Right atrium auricular region (tissue), 2 donors: ENCODE measurements at places on chromosomes 1 and 21.

GRCh38 chr1:86499987-86500593 lies 31.4 kb downstream of the CLCA1 start:
- no peak overlapping the region for H3K4me3 ChIP-seq
- no peak overlapping the region for H3K27ac ChIP-seq
- H3K27me3 ChIP-seq: no peaks in the 10 kb centered on the region
- DNase-seq: no peak

DNA sequence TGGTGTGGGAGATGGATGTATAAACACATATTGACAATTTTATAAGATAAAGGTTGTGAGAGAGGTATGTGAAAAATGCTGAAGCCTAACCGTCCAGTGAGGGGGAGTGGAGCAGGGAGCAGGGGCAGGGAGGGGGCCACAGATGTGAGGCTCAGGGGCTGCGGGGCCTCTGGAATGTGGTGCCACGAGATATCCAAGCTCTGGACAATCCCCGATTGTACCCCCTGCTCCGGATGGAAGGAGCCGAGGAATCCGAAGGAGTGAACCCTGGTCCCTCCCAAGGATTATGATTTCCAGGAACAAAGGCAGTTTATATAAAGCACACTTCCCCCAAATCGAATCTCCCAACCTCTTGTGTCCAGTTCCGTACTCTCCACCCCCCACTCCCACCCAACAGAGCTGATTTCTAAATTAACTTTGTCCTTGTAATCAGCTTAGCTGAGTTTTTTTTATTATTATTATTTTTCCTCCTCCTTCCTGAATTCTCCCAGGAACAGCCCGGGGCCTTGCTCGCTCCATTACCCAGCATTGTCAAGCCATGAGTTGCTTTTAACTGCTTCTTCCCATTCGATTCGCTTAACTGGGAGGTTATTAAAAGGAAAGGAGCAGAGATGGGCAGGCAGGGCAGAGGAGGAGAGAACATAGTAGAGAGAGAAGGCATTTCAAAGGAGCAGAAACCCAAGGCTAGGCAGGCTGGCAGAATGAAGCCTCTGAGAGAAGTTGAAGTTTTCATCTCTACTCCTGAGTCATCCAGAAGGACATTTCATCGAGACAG lies 9.4 kb downstream of the KIRREL1 start:
- H3K27ac ChIP-seq: peak overlapping the region; percentile 70
- DNase-seq: no peak
- H3K36me3 ChIP-seq: no peaks in the 10 kb centered on the region
- H3K4me3 ChIP-seq: no peak overlapping the region
- no peaks in the 10 kb centered on the region for H3K27me3 ChIP-seq
- H3K4me1 ChIP-seq: peaks cover 99% of the 10 kb centered on the region

DNA sequence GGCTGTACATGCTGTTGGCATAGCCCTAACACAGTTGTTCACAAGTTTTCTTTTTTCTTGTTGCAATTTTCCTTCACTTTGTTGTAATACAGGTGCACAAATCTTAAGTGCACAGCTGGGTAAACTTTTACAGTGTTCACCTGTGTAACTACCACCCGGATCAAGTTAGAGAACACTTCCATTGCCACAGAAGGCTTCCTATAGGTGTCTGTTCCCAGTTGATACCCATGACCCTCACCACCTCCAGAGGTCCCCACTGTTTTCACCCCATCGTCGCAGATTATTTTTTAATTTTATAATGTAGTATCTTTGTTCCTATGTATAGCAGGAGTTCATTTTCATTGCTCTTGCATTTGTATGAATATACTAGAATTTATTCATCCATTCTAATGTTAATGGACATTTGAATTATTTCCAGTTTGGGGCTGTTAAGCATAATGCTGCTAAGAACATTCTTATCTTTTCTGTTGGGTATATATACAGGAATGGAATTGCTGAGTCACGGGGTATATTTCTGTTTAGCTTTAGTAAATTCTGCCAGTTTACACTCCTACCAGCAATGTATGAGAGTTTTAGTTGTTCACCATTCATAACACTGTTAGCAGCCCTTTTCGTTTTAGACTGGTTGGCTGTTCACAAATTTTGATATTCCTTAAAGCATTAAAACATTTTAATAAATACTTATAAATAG lies 16.4 kb downstream of the SPRTN start:
- H3K4me1 ChIP-seq: no peaks in the 10 kb centered on the region
- DNase-seq: no peak
- no peak overlapping the region for H3K4me3 ChIP-seq

DNA sequence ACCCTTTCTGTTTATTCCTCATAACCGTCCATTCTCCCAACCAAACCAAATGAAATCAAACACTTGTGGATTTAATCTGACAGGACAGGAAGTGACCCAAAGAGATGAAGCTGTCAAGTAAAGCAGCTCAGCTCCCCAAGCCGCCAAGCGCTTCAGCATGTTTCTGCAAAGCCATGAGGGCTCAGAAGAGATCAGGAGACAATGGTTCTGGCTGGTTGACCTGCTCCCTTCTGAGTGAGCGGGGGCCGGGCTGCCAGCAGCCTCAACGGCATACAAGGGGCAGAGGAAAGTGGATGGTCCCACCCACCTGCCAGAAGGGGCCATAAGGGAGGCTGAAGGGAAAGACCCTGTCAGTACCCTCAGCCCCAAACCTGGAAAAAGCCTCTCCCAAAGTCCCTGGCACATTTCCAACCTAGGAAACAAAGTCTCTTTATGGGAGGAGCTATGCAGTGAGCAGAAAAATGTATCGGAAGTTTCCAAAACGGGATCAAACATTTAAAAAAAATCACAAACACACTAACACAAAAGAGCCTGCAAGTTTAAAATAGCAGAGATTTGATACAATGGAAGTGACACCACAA lies 45.4 kb downstream of the SLC45A1 start:
- H3K27ac ChIP-seq: peak overlapping the region; percentile 98
- DNase-seq: no peak
- peaks cover 4% of the 10 kb centered on the region for H3K4me1 ChIP-seq
- H3K4me3 ChIP-seq: no peak overlapping the region

- no peak overlapping the region for H3K4me3 ChIP-seq
- H3K4me1 ChIP-seq: no peaks in the 10 kb centered on the region
- no peaks in the 10 kb centered on the region for H3K27me3 ChIP-seq
- H3K36me3 ChIP-seq: no peaks in the 10 kb centered on the region
- H3K27ac ChIP-seq: peak overlapping the region; percentile 50
Observed at GRCh38 chr1:9324246-9325096, 31.8 kb downstream of the SPSB1 start.

GRCh38 chr1:153510984-153511410 lies 24.8 kb downstream of the S100A6 start:
- peaks cover 29% of the 10 kb centered on the region for H3K4me1 ChIP-seq
- H3K4me3 ChIP-seq: no peak overlapping the region
- H3K27ac ChIP-seq: no peak overlapping the region
- H3K36me3 ChIP-seq: no peaks in the 10 kb centered on the region
- H3K27me3 ChIP-seq: no peaks in the 10 kb centered on the region

DNA sequence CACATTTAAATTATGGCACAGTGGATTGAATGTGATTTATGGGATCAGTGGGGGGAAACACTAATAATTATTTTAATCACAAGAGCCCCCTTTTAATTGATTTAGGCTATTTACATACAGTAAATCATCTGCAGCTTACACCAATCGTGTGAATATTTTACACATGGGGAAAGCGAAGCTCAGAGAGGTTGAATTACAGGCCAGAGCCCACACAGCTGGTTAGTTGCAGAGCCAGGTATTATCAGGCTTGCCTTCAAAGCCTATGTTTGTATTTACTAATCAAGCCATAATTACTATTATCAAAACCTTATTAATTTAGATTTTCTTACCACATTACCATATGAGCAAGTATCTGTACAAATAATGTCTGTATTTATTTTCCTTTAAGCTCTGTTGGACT lies 749 bp downstream of the SDCCAG8 start:
- H3K4me3 ChIP-seq: peak overlapping the region; percentile 81
- peaks cover 42% of the 10 kb centered on the region for H3K4me1 ChIP-seq
- H3K27ac ChIP-seq: peak overlapping the region; percentile 96
- no peaks in the 10 kb centered on the region for H3K36me3 ChIP-seq

- peaks cover 4% of the 10 kb centered on the region for H3K4me1 ChIP-seq
- no peak for DNase-seq
- H3K27me3 ChIP-seq: no peaks in the 10 kb centered on the region
- H3K27ac ChIP-seq: no peak overlapping the region
- H3K4me3 ChIP-seq: no peak overlapping the region
Observed at GRCh38 chr1:151336556-151336955, 9.3 kb upstream of the PI4KB start.

GRCh38 chr1:77030401-77031105 lies 163.3 kb downstream of the ST6GALNAC5 start:
- H3K4me1 ChIP-seq: no peaks in the 10 kb centered on the region
- H3K27me3 ChIP-seq: no peaks in the 10 kb centered on the region
- no peaks in the 10 kb centered on the region for H3K36me3 ChIP-seq
- no peak overlapping the region for H3K27ac ChIP-seq
- no peak overlapping the region for H3K4me3 ChIP-seq
- no peak for DNase-seq

- no peaks in the 10 kb centered on the region for H3K36me3 ChIP-seq
- H3K4me1 ChIP-seq: peaks cover 18% of the 10 kb centered on the region
- H3K27me3 ChIP-seq: peaks cover 14% of the 10 kb centered on the region
- no peak for DNase-seq
Observed at GRCh38 chr1:202713110-202713509, 2.9 kb upstream of the SYT2 start.

DNA sequence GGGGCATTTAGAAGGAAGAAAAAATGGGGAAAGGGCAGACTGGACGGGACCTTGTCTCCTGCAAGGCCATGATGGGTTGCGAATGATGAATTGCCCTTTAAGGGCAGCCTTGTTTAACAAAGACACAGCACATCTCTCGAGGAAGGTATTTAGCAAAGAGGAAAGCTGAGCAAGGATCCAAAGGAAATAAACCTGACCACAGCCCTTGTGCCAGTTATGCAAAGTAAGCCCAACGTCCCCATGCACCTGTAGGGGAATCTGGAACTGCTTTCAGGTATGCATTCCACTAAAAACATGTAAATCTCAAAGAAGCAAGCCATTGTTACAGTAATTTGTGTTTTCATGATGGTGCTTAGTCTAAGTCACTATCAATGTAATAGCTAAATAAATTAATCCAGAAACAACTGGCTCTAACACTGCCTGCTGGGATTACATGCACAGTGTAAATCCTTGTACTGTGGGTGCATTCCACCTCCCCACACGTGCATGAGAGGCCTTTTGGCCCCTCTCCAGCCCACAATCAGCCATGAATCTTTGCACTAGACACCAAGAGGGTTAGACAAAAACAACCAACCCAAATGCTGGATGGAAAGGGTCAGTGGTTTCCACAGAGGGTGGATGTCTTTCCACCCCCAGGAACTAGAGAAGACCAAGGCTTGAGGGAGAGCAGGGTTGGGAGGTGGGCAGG lies 228.8 kb upstream of the KAZN start:
- H3K4me1 ChIP-seq: no peaks in the 10 kb centered on the region
- H3K36me3 ChIP-seq: no peaks in the 10 kb centered on the region
- no peak overlapping the region for H3K27ac ChIP-seq
- H3K4me3 ChIP-seq: no peak overlapping the region

GRCh38 chr1:53606197-53606596 lies 132.8 kb downstream of the GLIS1 start:
- H3K27ac ChIP-seq: no peak overlapping the region
- no peaks in the 10 kb centered on the region for H3K4me1 ChIP-seq
- no peak overlapping the region for H3K4me3 ChIP-seq
- no peaks in the 10 kb centered on the region for H3K36me3 ChIP-seq
- DNase-seq: no peak
- no peaks in the 10 kb centered on the region for H3K27me3 ChIP-seq

DNA sequence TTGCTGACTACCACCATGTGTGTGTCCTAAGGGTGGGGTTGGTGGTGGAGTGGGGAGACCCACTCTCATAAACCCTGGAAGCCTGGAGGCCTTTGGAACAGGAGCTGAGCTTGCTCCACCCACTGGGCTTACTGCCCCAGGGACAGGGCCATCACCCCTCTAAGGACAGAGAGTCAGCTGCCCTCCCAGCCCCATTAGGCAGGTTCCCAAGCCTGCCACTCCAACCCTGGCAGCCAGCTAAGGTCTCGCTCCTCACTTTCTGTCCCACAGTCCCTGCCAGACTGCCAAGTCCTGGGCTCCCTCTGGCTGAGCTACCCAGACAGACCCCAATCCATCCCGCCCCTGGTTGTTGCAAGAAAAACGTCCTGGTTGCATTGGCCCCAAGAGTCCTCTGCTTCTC lies 3.8 kb downstream of the NT5C1A start:
- DNase-seq: no peak
- peak overlapping the region; percentile 38 for H3K27ac ChIP-seq
- no peaks in the 10 kb centered on the region for H3K4me1 ChIP-seq
- no peaks in the 10 kb centered on the region for H3K36me3 ChIP-seq

DNA sequence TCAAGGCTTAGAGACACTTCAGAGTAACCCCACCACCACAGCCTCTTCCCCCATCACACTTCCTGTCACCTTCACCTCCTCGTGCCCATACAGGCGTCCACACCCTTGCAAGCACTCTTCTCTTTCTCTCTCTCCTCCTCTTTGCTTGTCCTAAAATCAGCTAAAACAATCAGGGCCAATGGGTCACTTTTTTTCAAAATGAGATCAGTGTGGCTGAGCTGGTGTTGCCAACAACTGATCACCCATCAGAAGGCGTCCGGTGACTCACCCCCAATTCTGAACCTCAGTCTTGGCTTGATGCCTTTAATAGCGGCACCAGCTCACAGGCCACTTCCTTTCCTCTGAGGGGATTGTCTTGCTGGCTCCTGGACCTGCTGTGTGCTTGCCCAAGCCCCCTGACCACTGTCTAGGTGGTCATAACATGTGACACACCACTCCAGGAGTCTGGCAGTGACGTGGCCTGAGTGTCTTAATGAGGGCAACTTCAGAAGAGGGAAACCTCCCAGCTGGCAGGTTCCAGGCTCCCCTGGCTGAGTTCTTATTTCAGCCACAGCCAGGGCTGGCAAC lies 1.6 kb downstream of the DRAXIN start:
- H3K27ac ChIP-seq: no peak overlapping the region
- H3K27me3 ChIP-seq: peaks cover 33% of the 10 kb centered on the region
- H3K4me3 ChIP-seq: no peak overlapping the region
- no peaks in the 10 kb centered on the region for H3K4me1 ChIP-seq

DNA sequence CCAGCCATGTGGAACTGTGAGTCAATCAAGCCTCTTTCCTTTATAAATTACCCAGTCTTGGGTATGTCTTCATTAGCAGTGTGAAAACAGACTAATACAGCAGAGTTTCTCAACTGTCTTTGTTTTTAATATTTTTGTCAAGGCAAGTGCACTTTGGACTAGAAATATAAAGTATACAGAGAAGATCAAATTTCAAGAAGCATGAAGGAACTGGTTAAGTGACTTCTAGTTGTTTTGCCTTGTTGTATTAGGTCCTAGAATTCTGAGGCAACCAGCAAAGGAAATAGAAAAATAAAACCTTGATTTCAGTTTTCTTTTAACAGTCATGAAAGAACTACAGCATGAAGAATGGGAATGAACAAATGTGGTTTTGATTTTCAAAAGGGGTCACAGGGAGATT lies 131.1 kb upstream of the PTGFR start:
- no peak for DNase-seq
- H3K27me3 ChIP-seq: no peaks in the 10 kb centered on the region
- H3K4me1 ChIP-seq: no peaks in the 10 kb centered on the region
- no peaks in the 10 kb centered on the region for H3K36me3 ChIP-seq
- no peak overlapping the region for H3K4me3 ChIP-seq
